Vagina (tissue), 2 donors: ENCODE measurements at places on chromosomes 4 and X. TPM values are rescaled to one million over a fixed set of nuclear protein-coding genes. Genes with fewer than 3 reads are reported as not detected.

DNA sequence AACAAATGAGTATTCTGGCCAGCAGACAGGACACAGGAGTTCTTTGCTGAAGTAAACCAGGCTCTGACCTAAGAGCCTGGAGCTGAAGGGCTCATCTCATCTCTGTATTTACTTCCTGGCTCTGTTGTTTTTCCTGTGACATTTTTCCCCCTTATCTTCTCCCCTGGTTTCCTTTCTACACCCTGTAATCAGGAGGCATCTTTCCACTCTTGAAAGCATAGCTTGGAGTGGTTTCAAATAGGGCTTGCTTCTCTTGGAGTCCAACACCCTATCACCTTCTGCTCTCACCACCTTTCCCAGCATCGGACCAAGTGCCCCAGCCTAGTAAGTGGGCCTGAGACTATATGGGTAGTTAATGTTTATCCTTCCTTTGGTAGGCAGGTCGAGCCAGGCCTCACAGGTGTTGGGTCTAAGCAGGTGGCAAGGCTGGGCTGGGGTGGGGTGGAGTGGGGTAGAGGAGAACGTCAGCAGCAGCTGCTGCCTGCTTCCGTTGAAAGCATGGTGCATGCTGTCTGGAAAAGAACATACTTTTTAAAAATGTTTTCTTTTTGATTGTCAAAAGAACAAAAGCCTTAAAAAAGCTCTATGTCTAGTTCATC lies 1.2 kb downstream of the DRP2 start:
- no peak for DNase-seq

GRCh38 chrX:142089193-142089592 lies 115.9 kb downstream of the MAGEC2 start:
- no peak for DNase-seq

GRCh38 chrX:58025979-58026378 lies 115.7 kb upstream of the ZXDA start:
- no peak for DNase-seq

GRCh38 chr4:11313157-11313943 lies 115.3 kb downstream of the HS3ST1 start:
- DNase-seq, result no peak

GRCh38 chr4:147367891-147368290 lies 113.0 kb upstream of the EDNRA start:
- DNase-seq, result no peak

DNA sequence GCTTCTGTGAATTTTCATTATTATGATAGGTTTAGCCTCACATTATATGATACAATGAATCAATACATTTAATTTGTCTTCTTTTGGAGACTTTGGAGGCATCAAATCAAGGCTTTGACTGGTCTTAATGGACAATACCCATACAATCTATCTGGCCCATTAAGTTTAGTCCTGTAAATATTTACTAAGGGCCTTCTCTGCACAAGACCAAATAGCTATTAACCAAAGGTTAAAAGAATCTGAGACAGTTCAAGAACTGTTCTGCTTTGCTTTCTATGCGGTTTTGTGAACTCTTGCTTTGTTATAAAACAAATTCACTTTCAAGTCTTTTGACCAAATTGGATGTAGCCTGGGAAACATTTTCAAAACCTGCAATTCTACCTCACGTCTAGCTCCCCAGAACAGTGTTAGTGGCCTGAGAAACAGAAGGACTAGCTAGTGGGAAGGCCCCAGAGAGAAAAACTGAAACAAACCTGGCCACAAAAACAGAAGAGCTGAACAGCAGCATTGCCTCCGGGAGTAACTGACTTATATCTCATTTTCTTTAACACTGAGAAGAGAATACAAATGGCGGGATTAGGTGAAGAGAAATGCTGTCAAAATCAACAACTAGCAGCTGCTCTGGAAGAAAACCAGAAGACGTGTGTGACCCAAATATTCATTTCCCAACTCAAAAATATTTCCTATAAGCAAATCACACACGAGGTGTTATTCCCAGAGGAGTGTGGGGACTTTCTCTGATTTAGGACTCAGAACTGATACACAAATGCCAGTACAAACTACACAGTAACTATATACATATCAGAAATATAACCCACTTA lies 548 bp downstream of the TLR1 start:
- no peak for DNase-seq

DNA sequence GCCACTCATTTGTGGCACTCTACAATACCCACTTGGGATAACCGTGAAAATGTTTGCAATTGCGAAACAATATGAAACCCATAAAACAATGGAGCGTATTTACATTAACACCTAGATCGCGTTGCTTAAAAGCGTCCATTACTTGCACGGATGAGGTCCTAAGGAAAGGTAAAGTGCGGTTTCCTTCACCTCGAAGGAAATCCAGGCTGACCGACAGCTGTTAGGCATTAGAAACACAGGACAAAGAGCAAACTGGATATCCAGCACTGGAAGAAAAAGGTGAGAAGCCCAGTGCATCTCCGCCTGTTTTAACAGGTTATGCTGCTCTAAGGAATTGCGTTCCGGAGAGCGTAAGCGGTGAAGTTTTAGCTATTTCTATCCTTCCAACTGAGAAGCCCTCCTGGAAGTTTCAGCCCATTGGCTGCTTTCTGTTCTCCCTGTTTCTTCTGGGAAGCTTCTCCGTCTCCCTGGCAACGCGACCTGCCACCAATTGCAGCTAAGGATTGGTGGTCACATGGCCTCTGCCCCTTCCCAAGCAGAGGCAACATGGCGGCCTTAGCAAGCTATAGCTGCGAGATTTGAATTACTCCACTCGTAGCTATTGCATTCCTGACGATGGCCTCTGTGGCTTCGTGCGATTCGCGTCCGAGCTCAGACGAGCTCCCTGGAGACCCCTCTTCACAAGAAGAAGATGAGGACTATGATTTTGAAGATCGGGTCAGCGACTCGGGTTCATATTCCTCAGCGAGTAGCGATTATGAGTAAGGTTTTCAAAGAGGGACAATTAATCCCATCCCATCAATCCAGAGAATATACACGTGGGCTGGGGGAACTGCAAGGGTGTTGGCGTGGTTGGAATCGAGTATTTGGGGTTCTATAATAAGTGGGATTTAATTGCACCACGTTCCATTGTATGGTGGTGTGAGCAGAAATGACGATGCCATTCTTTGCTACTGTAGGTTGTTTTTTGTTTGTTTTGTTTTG lies at the start of gene INTU:
Gene INTU (plus strand): TSS at position 538 of the 984 bp plus-strand sequence. CDS start 78 bp downstream, at position 616.
- DNase-seq, result no peak

- no peak for DNase-seq
Measured at GRCh38 chr4:150950657-150951288, 64.3 kb downstream of the LRBA start.

GRCh38 chr4:5027346-5027745 lies 8.1 kb upstream of the CYTL1 start:
- DNase-seq, result no peak

DNA sequence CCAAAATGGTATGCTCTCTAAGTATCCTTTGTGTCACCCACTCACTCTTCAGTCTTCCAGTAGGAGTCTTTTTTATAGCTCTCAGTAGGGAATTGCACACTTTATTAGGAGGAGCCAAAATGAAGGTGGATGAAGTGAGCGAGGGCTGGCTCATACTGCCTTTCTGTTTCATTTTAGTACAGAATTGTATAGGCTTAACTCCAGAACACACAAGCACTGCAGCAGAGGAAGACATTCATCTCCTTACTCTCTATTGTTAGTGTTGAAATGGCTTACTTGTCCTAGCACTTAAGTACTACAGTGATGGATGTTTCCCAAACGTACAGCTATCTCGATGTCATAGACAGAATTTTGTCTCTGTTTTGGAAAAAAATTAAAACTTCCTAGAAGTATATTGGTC lies 327.3 kb upstream of the ATOH1 start:
- DNase-seq, result no peak

- no peak for DNase-seq
Measured at GRCh38 chr4:158849681-158850080, 80.9 kb downstream of the FNIP2 start.

DNA sequence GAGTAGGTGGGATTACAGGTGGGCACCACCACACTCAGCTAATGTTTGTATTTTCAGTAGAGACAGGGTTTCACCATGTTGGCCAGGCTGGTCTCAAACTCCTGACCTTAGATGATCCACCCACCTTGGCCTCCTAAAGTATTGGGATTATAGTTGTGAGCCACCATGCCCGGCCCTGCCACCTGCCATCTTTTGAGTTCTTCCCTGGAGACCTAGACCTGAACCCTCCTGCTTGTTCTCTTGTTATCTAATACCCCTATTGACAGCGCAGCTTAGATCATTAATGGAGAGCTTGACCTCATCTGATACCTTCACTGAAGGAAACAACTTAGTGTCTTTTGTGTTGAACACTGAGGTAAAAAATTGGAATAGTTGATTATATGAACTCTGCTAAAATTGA lies 53.6 kb downstream of the HTT start:
- DNase-seq, result peak; percentile 32

DNA sequence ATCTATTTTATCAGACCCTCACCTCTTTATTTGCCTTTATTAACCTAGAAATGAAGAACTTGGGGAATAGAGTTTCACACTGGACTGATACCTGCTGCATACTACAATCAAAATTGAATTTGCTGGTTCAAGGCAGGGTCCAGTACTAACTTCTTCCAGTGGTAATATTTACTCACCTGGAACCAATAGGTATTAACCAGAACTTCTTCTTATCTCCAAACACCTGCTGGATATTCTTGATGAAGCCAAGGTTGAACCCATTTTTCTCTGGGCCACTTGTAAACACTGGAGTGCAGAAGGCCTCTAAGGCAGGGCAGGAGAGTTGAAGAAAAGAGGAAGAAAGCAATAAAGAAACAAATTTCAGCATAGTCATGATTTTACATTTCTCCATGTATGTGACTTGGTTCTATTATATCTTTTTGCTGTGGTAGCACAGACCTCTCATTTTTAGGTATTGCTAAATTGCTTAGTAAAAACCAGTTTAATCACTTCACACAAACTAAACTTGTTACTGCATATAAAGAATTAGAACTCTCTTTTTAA lies 101.1 kb downstream of the ZDHHC15 start:
- DNase-seq, result no peak

Gene SYP
- 11.0 TPM for total RNA-seq

Gene RNF150
- 9.1 TPM for total RNA-seq

Gene AWAT1
- not detected for total RNA-seq

Gene SPANXD
- total RNA-seq, result not detected
